ENCODE measurements at places on chromosomes 16 and 17.

DNA sequence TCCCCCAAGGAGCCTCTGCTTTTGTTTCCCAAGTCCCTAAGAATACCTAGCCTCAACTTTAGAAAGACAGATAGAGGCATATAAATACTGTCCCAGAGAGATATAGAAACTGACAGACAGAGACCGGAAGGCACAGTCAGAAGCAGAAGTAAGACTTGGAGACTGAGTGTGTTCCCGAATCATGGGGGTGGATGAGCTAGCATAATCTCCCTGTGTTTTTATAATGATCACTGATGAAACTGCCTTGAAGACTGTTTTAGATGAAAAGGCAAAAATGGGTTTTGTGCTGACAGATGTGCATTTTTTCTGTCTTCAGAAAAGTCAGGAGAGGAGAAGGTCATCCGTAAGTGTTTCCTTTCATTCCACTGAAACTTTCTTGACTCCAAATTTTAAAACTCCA is 8.3 kb upstream of the PSMD3 start:
- DNase-seq, result peak; percentile 29

- DNase-seq, result no peak
Observed at GRCh38 chr17:81193470-81194224, 27.6 kb upstream of the AATK start.

DNA sequence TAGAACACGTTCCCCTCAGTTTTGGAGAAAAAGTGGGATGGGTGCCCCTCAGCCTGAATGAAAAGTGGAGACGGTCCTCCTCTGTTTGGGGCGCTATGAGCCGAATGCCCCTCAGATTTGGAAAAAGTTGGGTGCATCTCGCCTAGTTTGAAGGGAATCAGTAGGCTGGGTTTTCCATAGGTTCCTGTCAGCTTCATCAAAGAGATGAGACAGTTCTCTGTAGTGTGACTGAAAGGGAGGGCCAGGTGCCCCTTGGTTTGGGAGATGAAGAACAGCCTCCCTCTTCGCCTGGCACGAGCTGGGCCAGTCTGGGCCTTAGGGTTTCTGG is 742 bp upstream of the SLC9A5 start:
- no peak for DNase-seq

- no peak for DNase-seq
Observed at GRCh38 chr17:82531431-82531881, 11.9 kb downstream of the FOXK2 start.

DNA sequence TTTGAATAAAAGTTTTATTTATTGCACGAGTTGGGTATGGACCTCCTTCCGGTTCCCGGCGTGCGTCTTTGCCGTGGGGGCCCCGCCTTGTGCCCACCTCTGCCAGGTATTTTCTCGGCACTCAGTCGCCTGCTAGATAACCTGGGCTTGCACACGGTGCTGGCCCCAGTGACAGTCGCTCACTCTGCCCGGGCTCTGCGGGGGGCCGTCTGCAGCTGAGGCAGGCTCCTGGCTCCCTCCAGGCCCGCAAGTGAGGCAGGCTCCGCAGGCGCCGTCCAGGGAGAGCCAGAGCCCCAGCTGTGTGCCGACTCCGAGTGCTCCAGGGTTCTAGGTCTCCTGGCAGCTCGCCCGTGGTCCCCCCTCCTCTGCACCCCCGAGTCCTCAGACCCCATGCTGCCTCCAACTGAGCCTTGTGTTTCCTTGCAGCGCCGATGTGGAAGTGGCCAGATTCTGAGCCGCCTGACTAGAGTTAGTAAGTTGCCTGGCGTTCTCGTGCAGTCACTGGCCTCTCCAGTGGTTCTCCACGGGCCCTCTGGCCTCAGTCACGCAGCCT is 54.7 kb upstream of the PVALEF start:
- no peak for DNase-seq

- DNase-seq, result no peak
Observed at GRCh38 chr17:34899643-34900291, 61.5 kb downstream of the CCT6B start.

- DNase-seq, result peak; percentile 44
Observed at GRCh38 chr17:2852221-2852620, 56.0 kb downstream of the RAP1GAP2 start.

GRCh38 chr17:82729479-82730260 is 5.7 kb upstream of the FN3K start:
- no peak for DNase-seq

DNA sequence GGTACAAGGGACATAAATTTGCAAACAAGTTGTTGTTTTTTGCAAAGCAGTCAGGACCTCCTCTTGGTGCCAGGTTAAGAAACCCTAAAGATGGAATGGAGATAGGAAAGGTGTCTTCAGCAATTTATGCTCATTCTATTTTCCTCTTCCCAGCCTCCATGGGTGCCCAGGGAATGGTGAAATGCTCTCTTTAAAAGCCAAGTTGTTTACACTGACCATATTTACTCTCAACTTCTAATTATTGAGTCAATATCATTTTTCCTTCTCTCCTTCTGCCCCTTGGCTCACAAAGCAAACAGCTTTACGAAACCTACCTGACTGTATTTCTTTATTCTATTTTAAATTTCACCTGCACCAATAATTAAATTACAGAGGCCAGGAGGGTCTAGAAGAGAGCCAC is 138.5 kb upstream of the IRX3 start:
- DNase-seq, result no peak

DNA sequence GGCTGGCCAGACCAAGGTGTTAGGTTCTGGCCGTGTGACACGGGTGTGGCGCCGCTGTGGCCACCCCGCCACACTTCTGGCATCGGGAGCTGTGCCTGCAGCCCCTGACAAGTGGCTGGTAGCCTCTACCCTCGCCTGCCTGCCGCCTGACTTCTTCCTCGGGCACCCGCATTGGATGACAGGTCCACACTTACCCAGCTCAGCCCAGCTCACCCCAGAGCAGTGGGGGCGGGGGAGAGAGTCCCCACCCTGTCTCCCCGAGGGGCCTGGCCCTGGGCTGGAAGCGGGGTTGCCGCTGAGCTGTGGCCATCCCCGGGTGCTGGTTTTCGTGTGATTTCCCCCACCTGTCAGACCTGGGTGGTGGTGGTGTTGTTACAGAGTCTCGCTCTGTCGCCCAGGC is 53.9 kb upstream of the ACSF3 start:
- DNase-seq, result no peak

GRCh38 chr17:67506966-67507365 is 129.9 kb downstream of the PITPNC1 start:
- DNase-seq, result no peak

DNA sequence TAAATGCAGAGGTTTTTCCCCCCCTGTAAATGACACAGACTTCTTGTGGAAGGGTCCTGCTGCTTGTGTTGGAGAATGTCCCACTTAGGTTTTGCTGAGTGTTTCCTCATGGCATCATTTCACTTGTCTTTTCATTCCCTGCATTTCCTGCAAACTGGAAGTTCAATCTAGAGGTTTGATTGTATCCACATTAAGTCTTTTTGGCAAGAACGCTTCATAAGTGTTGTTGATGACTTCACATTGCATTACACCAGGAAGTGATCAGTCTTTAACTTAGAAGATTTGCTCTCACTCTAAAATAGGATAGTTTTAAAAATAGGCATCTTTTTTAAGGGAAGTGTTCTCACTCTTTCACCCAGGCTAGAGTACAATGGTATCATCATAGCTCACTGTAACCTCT is 67.2 kb downstream of the RPTOR start:
- no peak for DNase-seq

GRCh38 chr17:79079421-79080200 is 5.0 kb downstream of the ENGASE start:
- no peak for DNase-seq

- no peak for DNase-seq
Observed at GRCh38 chr17:45793999-45794540, 9.9 kb downstream of the CRHR1 start.

DNA sequence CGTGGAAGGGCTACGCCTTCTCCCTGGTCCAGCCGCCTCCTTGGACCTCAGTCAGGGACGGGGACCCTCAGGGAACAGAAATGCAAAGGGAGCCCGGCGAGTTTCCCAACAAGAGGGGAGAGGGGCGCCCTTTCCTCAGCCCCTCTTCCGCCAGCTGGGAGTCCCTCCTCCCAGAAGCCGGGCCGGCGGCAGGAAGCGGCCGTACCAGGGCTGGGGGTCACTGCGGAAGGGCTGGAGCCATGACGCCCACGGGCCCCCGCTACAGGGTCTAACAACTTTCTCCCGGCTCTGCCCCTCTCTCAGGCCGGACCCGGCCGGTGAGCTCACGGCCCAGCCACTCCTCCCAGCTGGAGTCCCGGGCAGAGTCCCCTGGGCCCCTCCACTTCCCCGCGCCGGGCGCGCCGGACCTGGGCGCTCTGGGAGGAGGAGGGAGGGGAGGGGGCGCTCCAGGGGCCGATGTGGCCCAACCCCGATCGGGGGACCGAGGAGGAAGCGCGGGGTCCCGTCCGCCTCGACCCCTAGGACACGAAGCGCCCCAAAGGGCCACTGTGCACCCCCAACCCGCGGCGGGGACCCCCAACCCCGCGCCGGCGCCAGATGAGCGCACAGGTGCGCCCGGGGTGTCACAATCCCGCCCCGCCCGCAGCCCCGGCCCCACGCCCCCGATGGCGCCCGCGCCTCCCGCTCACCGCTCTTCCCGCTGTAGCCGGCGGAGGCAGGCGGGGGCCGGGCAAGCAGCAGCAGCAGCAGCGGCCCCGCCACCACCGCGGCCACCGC is 578 bp downstream of the PGAP6 start:
- no peak for DNase-seq

GRCh38 chr17:29742210-29742513 is 119.5 kb upstream of the CORO6 start:
- no peak for DNase-seq

DNA sequence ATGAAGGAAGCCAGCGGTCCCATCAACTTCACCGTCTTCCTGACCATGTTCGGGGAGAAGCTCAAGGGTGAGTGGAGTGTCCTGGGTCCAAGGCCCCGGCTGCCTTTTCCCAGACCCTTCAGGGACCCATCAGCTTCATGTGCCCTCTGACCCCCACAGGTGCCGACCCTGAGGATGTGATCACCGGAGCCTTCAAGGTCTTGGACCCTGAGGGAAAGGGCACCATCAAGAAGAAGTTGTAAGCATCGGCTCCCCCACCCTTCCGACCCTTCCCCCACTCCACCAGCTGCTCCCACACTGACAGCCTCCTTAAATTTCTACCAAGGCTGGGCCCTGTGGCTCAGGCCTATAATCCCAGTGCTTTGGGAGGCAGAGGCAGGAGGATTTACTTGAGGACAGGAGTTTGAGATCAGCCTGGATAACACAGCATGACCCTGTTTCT is 1.9 kb downstream of the MYL11 start:
- DNase-seq, result no peak

- no peak for DNase-seq
Observed at GRCh38 chr16:80230328-80231120, 310.3 kb upstream of the DYNLRB2 start.

GRCh38 chr17:57605675-57606105 is 139.4 kb downstream of the CCDC182 start:
- no peak for DNase-seq

DNA sequence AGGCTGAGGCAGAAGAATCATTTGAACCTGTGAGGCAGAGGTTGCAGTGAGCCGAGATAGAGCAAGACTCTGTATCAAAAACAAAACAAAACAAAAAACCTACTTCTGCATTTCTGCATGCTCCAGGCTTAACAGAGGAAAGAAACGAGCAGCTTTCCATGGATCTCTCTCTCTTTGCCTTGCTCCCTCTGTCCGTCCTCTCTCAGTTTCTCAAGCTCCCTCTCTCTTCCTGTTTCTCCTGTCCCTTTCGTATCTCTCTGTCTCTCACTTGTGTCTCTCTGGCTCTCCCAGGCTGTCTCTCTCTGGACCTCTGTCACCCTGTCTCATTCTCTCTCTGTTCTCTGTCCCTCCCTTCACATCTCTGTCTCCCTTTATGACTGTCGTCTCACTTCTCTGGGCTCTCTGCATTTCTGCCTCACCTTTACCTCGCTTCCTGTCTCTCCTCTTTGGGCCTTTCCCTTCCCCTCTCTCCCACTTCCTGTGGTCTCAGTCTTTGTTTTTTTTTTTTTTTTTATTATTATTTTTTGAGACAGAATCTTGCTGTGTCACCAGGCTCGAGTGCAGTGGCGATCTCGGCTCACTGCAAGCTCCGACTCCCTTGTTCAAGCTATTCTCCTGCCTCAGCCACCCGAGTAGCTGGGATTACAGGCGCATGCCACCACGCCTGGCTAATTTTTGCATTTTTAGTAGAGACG is 4.1 kb upstream of the PITPNA start:
- peak; percentile 54 for DNase-seq

GRCh38 chr16:82936941-82937551 is 310.3 kb downstream of the CDH13 start:
- DNase-seq, result no peak

GRCh38 chr17:36674278-36674650 is 72.9 kb downstream of the MRM1 start:
- DNase-seq, result no peak

DNA sequence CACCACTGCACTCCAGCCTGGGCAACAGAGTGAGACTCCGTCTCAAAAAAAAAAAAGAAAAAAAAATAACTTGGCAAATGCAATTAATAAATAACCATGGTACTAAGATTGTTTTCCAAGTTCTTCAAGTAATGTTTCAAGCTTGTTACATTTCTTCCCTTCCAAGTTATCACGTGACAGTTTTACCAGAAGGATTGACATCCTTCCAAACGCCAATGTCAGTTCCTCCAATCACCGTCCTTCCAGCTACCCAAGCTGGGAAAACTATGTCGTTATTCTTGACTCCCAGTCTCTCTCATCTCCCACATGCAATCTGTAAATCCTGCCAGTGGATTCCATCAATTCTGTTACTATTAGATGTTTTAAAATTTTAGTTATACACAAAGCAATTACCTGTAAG is 3.9 kb upstream of the PHAF1 start:
- no peak for DNase-seq

DNA sequence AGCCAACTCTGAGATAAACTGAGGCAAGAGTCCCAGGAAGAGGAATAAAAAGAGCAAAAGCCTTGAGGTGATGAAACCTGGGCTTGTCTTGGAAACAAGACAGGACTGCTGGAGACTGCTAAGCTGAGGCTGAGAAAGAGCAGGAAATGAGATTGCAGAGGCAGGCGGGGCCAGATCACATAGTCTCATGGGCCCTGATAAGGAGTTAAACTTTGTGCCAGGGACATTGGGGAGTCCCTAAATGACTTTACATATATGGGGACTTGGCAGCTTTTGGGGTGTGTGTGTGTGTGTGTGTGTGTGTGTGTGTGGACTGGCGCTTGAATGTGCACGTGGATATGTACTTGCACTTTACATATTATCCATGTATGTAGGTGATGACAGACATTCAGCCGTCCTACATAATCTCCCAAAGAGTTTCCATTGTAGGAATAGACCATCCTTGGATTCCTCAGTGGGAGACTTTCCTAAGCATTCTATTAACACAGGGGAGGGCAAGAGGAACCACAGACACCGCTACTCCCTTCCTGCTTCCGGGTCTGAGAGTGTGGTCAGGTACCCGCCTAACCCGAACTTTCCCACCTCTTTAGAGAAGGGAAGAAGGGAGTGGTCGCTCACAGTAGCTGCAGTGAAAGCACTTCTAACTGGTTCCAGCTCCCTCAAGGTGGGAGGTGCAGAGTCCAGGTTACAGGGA is 123.1 kb downstream of the LYRM1 start:
- DNase-seq, result peak; percentile 57
